ENCODE measurements at places on chromosomes 1 and 21.

DNA sequence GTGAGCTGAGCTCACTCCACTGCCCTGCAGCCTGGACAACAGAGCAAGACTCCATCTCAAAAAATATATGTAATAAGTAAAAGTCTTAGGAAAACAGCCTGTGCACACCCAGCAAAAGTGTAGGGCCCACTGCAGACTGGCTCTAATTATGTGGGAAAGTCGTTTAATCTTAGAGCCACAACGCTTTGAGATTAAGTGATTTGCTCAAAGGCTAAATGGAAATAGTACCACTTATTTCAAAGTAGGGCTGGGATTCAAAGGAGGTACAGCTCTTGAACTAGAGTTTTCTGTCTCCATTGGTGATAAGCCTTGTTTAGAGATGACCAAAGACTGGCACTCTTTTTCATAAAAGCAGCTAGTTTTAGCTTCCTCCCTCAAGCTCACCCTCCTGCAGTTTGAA is 2.2 kb downstream of the TACSTD2 start:
- no peak for DNase-seq

- no peak for DNase-seq
Measured at GRCh38 chr1:47211796-47212269, 20.2 kb downstream of the TAL1 start.

- DNase-seq: no peak
Measured at GRCh38 chr1:22108339-22109105, 34.4 kb downstream of the WNT4 start.

- DNase-seq: no peak
Measured at GRCh38 chr1:242133796-242134195, 134.9 kb upstream of the MAP1LC3C start.

DNA sequence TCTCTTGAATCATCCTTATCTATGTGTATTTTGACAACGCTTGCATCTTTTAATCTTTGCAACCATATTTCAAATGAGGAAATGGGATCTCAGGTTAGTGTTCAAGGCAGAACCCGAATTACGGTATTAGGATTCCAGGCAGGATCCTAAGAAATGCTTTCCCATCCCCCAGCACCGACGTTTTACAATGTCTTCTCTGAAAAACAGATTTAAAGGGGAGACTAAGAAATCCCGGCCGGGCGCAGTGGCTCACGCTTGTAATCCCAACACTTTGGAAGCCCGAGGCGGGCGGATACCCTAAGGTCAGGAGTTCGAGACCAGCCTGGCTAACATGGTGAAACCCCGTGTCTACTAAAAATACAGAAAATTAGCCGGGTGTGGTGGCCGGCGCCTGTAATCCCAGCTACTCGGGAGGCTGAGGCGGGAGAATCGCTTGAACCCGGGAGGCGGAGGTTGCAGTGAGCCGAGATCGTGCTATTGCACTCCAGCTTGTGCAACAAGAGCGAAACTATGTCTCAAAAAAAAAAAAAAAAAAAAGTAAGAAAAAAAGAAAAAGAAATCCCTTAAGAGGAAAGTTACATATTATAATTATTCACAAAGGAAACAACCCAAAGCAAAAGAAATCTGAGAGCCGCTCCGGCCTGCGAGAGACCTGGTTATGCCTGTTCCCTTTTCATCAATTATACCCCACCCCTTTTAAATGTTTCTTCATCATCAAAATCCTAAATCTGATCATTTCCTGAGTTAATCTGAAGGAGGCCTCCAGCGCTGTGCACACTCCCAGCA is 801 bp upstream of the GORAB start:
- DNase-seq: no peak

GRCh38 chr1:96074422-96074821 is 647.2 kb upstream of the PTBP2 start:
- DNase-seq: no peak
